ENCODE measurements at places on chromosomes 12 and 14.

- DNase-seq: no peak
Observed at GRCh38 chr14:68960123-68960522, 19.0 kb downstream of the ACTN1 start.

DNA sequence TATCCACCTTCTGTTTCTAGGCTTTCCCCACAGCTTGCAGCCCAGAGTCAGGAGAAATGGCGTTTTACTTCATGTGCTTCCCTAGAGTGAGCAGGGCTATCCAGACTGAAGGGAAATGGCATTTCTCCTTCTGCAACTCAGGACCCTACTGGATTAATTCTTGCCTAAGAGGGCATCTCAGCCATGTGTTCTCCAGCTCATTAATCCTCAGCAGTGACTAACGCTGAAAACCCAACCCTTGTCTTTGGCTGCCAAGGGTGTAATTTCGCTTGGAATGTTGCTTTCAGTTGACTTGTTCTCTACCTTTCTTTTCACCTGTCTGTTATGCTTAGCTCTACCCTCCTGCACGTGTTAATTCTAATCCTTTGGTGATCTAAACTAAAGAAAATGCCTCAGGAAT is 21.0 kb upstream of the EMP1 start:
- no peak for DNase-seq

DNA sequence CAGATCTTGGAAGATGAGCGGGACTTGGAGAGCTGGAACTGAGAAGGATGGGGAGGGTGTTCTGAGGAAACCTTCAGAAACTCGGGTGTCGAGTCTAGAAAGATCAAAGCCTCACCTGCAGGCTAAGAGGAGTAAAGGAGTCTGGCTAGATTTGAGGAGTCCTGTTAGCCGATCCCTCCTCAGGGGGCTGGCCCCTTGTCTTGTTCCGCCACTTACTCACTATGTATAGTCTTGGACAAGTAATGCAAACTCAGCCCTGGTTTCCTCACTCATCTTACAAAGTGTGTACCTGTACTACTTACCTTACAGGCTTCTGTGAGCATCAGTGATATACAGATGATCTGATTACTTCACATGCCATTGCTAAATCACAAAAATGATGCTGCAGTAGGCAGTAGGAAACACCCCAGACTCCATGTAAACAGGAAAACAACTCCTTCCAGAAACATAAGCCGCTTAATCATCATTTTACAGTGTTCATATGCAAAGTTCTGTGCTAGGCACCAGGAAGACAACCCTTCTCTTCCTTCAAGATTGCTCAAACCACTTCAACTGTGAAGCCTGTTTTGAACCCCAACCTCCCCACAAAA is 2.0 kb upstream of the SPTLC2 start:
- no peak for DNase-seq

- no peak for DNase-seq
Observed at GRCh38 chr12:107304588-107305532, 211.5 kb upstream of the CRY1 start.

- DNase-seq: no peak
Observed at GRCh38 chr12:26195641-26196420, 458 bp downstream of the SSPN start.

DNA sequence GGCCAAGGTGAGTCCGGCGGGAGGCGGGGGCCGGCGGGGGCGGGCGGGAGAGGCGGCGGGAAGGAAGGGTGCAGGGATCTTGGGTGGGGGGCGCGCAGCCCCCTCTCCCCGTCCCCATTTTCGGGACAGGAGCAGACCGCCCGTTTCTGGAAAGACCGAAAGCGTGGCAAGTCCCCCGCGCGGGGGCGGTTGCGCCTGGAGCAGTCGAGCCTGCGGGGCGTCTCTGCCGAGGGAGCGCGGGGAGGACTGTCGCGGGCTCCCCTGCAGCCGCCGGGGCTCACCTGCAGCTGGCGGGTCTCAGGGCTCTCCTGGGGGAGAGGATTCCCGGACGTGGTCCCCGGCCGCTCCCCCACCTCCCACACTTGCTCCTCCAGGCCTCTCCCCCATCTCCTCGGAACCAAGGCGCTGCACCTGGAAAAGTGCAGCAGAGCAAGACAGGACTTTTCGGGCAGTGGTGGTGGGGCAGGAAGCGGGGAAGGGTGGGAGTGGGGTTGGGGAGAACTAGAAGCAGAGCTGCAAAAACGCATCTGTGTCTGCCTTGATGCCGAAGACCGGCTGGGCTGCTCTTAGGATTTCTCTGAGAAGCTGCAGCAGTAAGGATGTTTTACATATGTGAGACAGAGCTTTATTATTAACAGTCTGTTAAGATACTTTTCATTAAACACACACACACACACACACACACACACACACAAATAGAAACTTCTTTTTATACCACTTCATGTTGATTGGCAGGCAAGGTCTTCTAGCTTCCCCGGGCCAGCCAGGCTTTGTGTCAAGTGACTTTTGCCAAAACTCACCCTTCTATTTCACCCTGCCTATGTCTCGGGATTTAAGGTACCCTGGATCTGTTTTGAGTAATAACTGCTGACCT is 677 bp downstream of the C12orf75 start:
- peak; percentile 21 for DNase-seq

GRCh38 chr12:12481631-12482030 is 81.0 kb downstream of the DUSP16 start:
- peak; percentile 66 for DNase-seq

GRCh38 chr12:108459149-108459548 is 55.9 kb upstream of the FICD start:
- no peak for DNase-seq

DNA sequence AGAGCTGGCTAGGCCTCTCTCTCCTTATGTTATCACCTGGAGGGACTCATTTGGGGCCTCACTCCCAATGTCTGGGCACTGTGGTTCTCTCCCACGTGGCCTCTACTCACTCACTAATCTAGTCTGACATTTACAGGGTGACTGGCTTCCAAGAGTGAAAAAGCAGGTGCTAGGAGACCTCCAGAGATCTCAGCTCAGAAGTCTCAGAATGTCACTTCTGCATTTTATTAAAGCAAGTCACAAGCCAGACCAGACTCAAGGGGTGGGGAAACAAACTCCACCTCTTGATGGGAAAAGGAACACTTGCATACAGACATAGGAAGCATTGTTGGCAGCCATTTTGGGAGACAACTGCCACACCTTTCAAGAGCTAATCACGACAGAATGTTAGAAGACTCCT is 175.9 kb downstream of the MON2 start:
- no peak for DNase-seq

- DNase-seq: no peak
Observed at GRCh38 chr12:66716522-66716921, 37.6 kb upstream of the GRIP1 start.

- DNase-seq: no peak
Observed at GRCh38 chr12:121080909-121081308, 41.9 kb upstream of the OASL start.

- DNase-seq: no peak
Observed at GRCh38 chr14:23079716-23080115, 15.2 kb downstream of the ACIN1 start.

GRCh38 chr12:69602954-69603353 is 7.8 kb downstream of the LRRC10 start:
- DNase-seq: no peak

DNA sequence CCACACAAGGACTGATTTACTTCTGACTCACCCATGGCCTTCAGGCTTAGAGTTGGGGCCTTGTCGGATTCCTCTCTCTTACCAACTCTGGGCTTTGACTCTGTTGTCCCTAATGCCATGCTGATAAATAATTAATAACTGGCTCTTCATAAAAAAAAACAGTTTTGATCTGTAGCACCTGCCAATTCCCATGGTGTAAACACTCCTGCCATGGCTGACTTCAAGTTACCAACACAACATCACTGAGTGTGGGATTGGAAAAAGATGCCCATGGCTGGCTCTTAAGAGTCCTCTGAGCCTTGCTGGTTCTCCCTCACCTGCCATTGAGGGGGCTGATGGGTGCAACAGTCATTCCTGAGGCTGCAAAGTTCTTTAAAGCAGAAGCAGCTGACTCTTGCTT is 104.8 kb downstream of the KIF26A start:
- DNase-seq: no peak

- no peak for DNase-seq
Observed at GRCh38 chr14:72868500-72868899, 25.4 kb downstream of the DPF3 start.

DNA sequence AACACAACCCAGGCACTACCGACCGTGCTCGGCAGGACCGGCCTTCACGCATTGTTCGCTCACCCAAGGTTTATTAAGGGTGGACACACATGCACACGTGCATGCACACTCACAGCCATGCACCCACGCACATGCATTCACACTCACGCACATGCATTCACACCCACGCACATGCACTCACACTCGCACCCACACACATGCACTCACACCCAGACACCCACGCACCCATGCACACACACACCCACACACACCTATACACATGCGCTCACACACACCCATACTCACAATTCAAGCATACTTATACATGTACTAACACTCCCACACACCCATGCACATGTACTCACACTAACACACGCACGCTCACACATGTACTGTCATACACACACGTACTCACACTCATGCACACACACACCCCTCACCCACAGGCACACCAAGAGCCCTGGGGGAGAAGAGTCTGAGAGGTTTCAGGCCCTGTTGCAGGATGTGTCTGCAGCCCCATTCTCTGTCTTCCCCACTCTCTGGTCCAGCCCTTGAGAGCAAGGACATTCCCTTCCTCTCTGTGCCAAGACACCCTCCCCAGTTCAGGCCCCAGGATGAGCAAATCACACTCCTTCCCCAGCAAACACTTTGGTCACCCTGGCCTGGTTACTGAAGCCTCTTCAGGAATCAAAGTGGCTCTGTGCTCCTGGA is 49.4 kb upstream of the BCL11B start:
- no peak for DNase-seq

- DNase-seq: no peak
Observed at GRCh38 chr12:24356240-24356804, 406.9 kb upstream of the SOX5 start.

DNA sequence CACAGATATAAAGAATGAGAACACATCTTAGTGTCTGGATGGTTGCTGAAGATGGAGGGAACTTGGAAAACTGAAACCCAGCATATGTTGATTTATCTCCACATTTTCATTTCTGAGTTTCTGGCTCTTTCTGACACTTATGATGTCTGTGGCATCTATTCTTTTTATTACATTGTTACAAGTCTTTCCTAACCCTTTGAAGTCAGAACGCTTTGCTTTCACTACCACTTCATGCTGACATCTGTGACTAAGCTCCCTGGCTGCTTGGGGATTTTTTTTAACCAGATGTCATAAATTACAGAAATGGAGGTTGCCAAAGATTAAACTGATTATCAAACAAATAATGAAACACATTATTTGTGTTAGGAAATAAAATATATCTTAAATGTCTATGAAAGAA is 188.7 kb downstream of the KITLG start:
- no peak for DNase-seq

GRCh38 chr14:105496831-105497591 is 6.0 kb downstream of the TEDC1 start:
- peak; percentile 23 for DNase-seq

DNA sequence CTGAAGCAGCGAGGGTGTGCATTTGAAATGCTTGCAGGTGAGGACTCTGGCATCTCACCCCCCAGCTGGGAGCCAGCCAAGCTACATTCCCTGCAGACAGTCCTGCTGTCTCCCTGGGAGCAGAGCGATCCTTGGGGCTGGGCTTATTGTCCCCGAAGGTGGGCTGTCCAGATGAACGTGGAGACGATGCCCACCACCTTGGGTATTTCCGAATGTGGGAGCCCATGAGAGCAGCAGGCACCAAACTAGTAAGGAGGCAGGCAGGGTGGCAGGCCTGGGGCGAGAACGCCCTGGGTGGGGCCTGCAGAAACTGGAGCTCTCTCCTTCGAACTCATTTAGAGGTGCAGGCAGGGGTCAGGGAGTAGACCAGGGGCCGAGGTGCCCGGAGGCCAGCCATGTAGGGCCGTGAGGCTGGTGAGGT is 18.5 kb downstream of the ZBTB42 start:
- DNase-seq: no peak

DNA sequence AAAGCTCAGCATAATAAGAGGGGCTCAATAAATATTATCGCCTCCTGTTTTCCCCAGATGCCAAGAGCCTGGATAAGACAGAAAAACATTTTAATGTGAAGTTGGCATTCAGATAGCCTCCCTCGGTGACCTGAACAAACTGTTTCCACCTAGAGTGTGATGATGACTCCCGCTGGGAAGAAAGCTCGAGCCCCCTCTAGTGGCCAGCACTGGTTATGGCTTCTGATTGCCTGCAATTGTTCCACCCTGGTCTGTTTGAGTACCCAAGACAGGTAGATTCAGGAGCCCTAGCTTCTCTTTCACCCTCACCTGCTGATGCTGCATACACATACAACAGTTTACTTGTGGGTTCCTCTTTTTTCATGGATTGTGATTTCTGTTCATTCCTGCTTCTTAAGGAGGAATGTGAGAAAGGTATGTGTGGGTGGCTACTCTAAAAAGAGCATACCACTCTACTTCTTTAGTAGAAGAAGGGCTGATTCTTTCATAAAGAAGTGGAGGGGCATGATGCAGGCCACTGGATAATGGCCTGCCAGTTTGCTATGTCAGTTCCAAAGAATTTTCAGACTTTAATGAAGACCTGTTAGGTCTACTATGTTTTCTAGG is 6.4 kb downstream of the ERG28 start:
- peak; percentile 84 for DNase-seq

- no peak for DNase-seq
Observed at GRCh38 chr14:81165188-81165587, 55.6 kb downstream of the GTF2A1 start.

DNA sequence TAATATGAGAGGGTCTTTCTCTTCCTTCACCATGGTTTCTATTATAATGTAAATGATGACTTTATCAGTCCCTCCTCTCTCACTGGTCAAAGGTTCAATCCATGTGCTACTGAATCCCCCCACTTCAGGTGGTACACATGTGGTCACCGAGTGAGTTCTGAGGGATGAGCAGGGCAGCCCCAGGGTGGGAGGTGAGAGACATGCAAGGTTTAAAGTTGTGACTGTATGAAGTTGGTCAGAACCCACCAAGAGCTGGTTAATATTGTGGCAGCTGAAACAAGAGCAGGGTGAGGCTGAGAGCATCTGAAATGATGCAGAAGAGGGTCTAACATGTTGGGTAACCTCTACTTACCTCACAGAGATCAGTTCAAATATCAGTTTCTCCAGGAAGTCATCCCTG is 444.7 kb upstream of the FBXO33 start:
- no peak for DNase-seq

DNA sequence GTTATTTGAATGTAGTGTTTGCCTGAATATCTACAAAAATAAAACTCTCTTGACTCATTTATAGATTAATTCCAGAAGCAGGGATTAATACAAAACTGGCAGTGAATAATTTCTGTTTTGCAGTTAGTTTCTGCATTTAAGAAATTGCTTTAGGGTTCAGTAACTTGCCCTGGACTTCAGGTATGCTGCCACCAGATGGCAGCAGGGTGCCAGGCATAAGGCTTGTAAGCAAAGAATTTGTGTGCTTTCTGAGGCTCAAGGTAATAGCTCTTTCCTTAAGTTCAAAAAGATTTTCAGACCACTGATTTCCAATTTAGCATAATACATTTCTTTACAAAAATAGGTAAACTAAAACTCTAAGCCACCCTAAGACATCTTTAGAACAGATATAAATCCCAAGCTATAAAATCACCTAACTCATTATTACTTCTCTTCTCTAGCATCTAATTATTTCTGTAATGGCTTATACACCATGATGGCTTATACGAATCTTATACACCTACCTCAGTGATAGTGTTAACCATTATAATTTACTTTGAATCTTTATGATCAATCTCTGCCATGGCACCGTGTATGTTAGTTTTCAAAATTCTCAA is 398.3 kb downstream of the APAF1 start:
- peak; percentile 42 for DNase-seq

GRCh38 chr14:60266021-60266937 is 17.3 kb downstream of the PPM1A start:
- peak; percentile 49 for DNase-seq

Data from CD4-positive, alpha-beta T cell treated with Interleukin-10 for 1 hour (primary cell).